ENCODE measurements at places on chromosomes 7 and 10.

- DNase-seq, result no peak
Observed at GRCh38 chr7:46220066-46220630, 299.1 kb upstream of the IGFBP3 start.

GRCh38 chr7:105097619-105098018 is 83.6 kb downstream of the KMT2E start:
- no peak for DNase-seq

DNA sequence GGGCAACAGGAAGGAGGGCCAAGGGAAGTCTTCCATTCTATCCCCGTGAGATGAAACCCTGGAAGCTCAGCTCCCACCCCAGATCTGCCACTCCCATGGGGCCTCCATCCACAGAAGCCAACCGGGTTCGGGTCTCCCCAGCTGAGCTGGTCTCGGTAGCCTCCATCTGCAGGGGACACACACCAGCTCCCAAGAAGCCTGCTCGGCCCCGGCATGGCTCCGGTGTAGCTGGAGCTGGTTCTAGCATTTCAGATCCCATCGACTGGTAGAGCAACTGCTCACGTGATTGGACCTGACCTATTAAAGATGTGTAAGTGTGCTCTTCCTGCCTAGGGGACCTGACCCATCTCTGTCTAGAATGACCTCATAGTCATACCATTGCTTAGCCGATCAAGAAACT is 138.0 kb downstream of the PRKAG2 start:
- no peak for DNase-seq

- no peak for DNase-seq
Observed at GRCh38 chr10:114915294-114915693, 22.7 kb upstream of the TRUB1 start.

DNA sequence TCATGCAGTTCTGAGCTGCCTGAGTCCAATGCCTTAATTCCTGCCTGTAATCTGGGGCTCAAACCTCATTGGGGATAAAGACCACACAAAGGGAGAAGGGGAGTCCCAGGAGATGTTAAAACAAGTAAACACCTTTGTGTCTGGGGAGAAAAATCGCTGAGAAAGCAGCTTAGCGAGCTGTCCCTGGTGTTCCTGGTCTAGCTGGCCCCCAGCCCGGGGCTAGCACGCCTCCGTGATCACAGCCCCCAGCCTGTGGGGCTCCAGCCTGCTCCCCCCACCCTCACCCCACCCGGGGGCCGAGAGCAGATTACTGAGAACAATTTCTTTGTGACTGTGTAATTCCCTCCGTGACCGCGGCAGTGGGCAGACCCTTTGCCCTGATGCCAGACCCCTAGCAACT is 24.8 kb downstream of the DPCD start:
- no peak for DNase-seq

DNA sequence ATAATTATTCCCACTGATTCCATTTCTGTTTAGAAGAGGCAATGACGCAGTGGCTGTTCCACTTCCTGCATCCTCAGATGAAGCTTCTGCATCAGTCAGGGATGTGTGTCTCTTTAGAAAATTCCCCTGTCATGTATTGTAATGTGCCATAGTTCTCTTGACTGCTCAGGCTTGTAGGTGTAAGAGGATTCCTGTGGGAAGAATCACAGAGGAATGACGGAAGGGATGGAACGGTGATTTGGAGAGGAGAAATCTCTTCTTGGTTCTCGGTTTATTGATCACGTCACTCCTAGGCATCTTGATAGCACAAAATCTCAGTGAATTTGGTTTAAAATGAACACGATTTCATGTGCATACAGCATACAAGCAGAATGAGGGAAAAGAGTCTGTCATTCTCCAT is 69.8 kb upstream of the PRKCQ start:
- no peak for DNase-seq

- DNase-seq, result no peak
Observed at GRCh38 chr7:81736091-81736490, 33.8 kb downstream of the HGF start.

GRCh38 chr7:80412842-80413241 is 99.0 kb downstream of the GNAT3 start:
- no peak for DNase-seq

GRCh38 chr10:25768167-25768566 is 165.9 kb upstream of the MYO3A start:
- DNase-seq, result no peak

DNA sequence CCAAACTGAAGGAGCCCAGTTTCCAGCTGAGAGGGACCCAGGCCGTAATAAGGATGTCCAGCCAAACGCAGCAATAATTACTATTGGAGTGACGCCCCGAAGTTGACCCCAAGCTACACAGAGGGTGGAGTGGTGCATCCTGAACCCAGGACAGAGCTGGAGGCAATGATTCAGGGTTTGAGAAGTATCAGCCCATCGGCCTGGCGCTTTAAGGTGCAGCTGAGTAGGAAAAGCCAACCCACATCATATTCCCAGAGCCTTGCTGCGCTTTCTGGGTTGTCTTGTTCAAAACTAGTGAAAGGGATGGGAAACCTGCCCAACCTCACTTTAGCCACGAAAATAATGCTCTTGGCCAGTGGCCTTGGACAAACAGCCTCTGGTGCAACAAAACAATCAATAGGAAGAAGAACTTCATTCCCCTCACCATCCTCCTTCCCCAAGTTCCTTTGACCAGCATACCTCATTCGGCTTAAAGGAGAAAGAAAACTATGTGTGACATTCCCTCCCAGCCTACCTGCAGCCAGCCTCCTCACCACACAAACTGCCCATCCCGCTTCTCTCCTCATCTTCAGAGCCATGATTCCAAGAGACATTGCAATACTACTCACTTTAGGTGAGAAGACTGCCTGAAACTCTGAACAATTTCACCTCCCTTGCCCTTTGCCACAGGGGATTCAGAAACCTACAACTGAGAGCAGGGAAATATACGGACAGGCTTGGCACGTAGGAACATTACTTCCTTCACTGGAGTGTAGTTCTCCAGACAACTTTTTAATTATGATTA is 217.2 kb upstream of the MKLN1 start:
- no peak for DNase-seq

DNA sequence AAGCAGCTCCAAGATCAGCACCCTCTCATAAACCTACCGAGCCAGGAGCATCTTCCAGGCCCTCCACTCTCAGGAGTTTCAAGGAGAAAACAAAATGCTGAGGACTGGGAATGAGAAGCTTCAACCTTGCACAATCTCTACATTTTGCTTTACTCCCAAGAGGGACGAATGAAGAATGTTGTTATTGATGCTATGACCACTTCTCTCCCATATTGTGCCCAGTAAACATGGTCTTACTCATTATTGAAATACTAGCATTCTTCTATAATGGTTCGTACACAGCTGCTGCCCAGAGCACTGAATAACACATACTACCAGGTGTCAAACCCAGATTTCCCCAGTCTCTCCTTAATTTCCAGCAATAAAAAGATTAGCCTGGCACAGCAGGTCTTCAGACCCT is 63.4 kb upstream of the BET1 start:
- DNase-seq, result no peak

- DNase-seq, result peak; percentile 42
Observed at GRCh38 chr10:104300736-104301292, 31.8 kb downstream of the GSTO2 start.

DNA sequence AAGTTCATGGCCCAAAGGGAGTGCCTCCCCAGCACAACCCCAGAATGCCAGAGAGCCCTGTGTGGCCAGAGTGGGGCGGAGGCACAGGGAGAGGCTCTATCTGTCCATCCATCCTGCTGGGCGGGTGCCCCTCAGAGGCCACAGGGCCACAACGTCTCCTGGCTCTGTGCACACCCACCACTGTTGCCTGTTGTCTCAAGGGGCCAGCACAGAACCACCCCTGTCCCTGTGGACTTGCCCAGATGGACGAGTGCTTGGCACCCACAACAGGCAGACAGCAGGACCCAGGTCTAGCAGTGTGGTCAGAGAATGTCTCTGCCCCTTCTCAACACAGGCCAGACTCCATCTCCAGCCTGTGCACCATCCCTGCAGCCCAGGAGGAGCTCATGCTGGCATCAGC is 92.8 kb downstream of the PAXIP1 start:
- DNase-seq, result no peak

DNA sequence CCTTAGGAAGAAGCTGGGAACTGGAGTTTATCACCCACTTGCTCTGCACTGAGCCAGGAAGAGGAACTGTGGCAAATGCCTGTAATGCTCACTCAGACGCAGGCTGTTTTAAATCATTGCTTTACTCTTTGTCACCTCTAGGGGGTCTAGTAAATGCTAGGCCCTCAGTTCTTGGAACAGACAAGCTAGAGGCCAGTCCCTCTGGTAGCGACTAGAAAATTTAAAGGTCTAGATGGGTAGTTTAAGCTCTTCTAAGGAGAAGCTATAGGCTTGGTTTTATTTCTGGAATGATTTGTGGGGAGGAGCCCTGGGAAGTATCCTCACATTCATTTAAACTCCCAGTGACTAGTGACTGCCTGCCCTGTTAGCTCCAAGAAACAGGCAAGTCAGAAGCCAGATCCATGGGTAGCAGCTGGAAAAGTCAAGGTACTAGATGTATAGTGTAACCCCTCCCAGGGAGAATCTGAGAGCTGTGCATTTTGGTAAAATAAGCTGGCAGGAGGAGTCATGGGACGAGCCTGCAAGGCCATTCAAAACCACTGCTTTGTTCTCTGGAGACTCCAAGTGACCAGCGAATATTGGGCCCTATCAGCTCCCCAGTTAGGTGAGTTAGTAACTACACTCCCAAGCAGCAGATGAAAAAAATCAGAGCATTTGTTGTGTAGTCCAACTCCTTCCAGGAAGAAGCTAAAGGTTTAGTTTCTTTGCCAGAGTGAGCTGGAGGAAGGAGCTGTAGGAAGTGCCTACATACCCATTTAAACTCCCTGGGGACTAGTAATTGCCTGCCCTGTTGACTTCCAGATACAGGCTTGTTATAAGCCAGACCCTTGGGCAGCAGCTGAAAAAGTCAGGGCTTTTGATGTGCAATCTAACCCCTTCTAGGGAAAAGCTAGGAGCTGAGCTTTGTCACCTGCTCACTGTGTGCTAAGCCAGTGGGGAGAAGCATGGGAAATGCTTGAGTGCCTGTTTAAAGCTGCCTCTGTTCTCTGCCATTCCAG is 68.9 kb downstream of the DYNC1I1 start:
- DNase-seq, result no peak

DNA sequence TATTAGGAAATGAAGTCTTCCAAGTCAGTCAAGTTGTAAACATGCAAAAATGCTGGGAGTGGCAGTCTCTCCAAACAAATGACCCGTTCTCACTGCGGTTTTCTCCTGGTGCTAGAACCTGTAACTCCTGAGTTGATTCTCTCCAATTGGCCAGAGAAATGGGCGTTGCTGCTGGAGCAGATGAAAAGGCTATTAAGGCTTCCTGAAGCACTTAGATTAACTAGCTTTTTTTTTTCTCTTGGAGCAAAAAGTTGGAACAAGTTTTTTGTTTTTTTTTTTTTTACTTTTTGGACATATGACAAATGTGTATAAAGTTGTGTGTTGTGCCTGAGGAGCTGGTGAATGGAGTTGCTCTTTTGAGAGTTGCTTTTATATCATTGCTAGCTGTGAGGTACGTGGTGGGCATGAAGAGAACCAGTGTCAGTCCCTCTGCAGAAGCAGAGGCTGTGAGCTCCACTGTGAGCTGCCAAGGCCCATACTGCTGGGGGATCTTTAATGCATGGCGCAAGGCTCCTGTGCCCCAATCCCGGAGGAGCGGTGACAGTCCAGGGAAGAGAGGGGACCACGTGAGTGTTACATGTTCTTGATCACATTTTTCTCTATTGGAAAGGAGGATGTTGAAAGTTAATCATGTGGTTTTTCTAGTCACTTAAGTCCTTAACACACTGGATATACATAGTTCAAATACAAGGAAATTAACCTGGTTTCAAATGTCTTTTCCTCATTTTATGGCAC is 393.6 kb upstream of the GALNT17 start:
- DNase-seq, result no peak

GRCh38 chr7:151657173-151657572 is 137.5 kb upstream of the RHEB start:
- DNase-seq, result no peak

DNA sequence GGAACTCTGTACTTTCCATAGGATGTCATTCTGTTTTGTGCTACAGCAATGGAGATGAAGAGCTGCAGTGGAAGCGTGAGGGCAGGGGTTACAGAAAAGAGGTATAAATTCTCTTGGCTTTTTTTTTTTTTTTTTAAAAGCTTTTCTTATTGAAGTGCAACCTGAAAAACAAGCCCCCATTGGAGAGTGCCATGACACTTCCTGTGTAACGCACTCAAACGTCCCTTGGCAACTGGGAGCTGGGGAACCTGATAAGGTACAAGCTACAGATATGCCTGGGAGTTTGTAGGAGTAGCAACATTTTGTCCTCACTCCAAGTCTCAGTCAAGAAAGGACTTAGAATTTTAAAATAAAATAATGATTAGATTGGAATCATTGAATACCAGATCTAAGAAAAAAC is 512.1 kb downstream of the RPS24 start:
- DNase-seq, result no peak

DNA sequence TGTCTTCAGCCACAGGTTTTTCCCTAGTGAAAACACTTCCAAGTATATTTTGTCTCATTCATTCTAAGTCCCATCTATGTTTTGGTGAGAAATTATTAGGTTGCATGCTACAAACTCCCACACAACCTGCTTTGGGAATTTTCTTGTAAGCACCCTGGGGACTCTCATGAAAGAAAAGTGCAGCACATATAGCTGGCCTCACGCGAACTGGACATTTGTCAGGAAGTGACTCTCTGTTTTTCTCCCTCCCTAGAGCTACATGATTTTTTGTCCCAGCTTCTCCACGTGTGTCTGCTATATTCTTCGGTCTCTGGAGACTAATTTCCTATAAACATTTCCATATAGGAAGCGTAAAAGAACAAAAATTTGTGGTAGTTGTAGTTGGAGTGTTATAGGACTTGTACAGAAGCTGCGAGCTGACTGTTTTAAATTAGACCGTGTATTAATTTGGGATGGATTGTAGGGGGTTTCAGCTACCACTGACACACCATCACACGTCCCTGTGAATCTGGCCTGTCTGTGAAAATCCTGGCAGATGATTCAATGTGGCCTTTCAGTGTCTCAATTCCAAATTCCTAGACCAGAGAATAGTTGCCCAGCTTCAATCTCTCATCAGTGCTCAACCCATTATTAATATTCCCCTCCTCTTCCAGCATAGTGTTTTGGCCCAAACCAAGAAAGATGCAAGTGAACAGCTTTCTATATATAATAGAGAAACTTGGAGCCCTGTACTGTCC is 40.2 kb downstream of the ARL4A start:
- no peak for DNase-seq

- no peak for DNase-seq
Observed at GRCh38 chr10:72204296-72204695, 11.5 kb upstream of the ANAPC16 start.

- no peak for DNase-seq
Observed at GRCh38 chr7:44140341-44140740, 791 bp downstream of the MYL7 start.

GRCh38 chr7:95476072-95476847 is 9.5 kb upstream of the ASB4 start:
- no peak for DNase-seq

DNA sequence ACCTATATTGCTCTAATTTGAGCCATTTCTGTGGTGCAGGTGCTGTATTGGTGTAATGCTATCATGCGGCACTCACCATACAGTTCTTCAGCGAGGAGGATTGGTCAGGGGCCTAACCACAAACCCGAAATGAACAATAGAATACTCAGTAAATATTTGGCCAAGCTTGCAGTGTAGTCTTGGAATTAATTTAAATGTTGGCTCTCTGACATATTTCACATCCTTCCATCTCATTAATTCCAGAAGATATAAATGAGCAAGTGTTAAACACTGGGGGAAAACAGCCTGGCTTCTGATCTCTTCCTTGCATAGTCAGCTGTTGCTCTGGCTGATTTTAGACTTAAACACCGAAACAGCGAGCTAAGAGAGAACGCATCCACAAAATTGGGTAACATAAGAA is 663.1 kb upstream of the GHITM start:
- DNase-seq, result no peak

GRCh38 chr7:48171202-48171601 is at the start of gene ABCA13:
Gene ABCA13, plus strand, starts transcription at chr7:48171458. Its CDS starts 26 bp downstream, at chr7:48171484.
- no peak for DNase-seq

All from hypothalamus (tissue), 51 donors.